Activated CD4-positive, alpha-beta T cell treated with anti-CD3 and anti-CD28 coated beads for 36 hours (primary cell): ENCODE measurements at places on chromosomes 6 and 20. TPM values are rescaled to one million over a fixed set of nuclear protein-coding genes. Genes with fewer than 3 reads are reported as not detected.

- no peak for DNase-seq
Observed at GRCh38 chr6:96156425-96156824, 140.7 kb downstream of the FUT9 start.

GRCh38 chr6:96184798-96185197, 169.0 kb downstream of the FUT9 start:
- no peak for DNase-seq

KIF25 gene
- not detected for total RNA-seq

MTG2 gene
- total RNA-seq: 44.9 TPM

- DNase-seq: no peak
Observed at GRCh38 chr6:127290391-127291265, 24.0 kb downstream of the RNF146 start.

XKR7 gene
- not detected for total RNA-seq

DNA sequence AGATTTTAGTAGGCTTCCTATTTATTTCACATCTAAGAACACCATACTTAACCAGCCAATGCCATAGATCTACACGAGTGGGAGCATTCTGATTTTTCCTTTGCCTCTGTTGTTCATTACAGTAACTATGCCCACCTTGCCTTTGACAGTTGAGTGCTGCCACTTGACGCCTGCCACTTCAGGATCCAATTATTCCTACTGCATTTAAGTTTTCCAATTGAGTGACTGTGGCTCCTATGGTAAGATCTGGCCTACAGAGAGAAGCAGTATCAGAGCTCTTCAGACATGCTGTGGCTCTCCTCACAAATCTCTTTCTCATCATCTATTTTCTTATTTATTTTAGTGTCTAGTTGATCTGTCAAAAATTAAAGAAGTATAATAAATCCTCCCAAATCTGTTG, 403.0 kb upstream of the SPTLC3 start:
- no peak for DNase-seq

GRCh38 chr20:40431611-40432010, 257.4 kb downstream of the MAFB start:
- DNase-seq: no peak

- no peak for DNase-seq
Observed at GRCh38 chr20:22771706-22772105, 187.3 kb upstream of the FOXA2 start.

DNA sequence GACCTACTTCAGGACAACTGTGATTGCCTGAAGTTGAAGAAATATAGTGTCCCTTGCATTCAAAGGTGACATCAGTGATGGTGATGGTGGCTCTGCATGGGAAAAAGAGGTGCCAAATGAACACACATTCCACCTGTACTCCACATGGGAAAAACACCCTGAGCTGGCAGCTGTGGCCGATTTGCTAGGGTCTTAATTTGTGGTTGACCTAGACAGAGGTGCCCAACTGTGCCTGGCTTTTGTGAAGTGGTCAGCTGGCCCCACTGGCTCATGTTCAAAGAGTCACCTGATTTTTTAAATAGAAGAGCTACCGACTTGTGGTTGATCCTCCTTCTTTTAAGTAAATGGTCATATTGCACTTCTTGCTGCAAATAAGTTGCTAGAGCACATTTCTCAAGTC, 7.6 kb upstream of the GCNT2 start:
- DNase-seq: no peak

- DNase-seq: no peak
Observed at GRCh38 chr20:43904827-43905177, 9.8 kb upstream of the TOX2 start.

- DNase-seq: no peak
Observed at GRCh38 chr6:131600716-131601115, 27.3 kb downstream of the MED23 start.

GRCh38 chr6:129842881-129843409, 18.2 kb downstream of the TMEM244 start:
- DNase-seq: no peak

DNA sequence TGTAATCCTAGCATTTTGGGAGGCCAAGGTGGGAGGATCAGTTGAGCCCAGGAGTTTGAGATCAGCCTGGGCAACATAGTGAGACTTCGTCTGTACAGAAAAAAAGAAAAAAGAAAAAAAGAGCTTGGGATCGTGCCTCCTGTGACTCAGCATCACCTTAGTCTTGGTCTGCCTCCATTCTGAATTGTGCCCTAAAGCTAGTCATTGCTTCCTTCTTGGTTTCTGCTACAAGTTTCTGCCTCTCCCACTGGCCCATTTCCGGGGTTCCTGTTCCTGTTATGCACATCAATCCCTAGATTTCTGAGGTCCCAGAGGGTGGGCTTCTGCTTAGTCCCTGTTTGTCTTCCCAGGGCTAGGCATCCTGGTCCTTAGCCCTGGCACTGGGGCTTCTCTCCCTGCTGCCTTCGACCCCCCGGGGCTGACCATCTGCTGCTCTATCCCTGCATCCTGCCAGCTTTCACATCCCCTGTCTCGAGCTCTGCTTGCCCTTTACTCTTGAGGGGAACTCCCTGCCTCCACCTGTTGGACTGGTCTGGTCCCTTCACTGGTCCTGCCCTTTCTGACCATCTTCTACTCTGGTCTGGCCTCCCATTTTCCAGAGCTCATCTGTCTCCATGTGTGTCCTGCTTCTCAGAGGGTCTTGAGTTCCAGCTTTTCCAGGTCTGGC, 77.5 kb upstream of the ESR1 start:
- no peak for DNase-seq

DNA sequence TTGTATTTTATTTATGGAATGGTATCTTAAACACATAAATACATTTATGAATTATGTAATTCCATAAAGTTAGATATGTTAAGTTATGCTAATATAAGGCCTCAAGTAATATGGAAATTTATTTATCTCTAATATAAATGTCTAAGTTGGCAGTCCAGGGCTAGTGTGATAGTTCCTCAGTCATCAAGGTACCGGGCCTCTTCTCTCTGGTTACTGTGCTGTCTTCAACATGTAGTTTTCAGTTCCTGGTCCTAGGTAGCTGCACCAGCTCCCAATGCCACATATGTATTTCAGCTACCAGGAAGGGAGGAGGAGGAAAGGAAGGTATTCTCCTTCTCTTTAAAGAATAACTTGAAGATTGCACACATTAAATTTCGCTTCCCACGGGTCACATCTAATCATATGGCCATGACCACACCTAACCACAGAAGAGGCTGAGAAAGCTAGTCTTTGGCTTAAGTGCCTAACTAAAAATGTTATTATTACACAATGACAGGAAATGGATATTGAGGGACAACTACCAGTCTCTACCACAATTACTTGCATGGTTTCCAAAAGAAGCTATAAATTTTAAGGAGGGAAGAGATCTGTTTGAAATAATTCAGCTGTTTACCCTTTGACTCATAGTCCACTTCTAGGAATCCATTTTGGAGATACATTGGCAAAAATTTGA, 68.6 kb downstream of the BCKDHB start:
- no peak for DNase-seq

DNA sequence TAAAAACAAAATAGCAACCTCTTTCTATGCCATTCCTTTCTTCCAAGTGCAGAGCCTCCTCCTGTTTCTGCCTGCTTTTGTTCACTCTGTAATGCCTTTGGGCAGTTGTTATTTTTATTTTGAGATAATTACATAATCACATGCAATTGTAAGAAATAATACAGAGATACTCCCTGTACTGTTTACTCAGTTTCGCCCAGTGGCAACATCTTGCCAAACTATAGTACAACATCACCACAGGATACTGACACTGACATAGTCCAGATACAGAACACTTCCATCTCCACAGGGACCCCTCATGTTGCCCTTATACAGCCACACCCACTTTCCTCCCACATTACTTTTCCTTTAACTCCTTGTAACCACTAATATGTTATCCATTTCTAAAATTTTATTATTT, 59.7 kb downstream of the BANF2 start:
- DNase-seq: no peak

DNA sequence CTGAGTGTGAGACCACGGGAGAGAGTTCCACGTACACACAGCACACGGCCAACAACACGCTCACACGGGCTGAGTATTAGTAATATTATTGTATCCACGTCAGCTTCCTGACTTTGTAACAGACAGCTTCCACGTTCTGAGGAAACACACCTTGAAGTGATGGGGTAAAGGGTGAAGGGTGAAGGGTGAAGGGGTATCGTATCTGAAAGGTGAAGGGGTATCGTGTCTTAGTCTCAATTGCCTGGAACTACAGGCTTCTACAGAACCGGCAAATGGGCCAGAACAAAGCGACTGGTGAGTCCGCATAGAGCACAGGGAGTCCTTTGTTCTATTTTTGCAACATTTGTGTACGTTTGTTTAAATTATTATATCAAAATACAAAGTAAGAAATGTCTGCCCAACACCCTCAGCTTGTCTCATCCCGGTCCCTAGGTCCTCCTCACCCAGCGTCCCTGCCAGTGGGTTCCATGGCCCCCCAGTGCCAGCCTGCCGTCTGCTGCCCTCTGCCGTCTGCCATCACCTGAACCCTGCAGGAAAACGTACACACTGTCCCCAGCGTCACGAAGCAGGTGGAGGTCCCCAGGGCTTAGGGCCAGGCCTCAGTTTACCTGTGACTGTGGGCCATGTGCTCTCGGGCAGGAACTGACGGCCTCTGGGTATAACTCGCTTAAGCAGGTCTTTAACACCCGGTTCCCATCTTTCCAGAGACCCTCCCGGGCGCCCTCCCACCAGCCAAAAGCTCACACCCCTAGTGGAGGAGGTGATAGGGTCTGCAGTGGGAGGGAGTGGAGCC, 4.4 kb upstream of the HELZ2 start:
- no peak for DNase-seq

MEI4 gene
- total RNA-seq: not detected

CGA gene
- total RNA-seq: not detected

HLA-DQB1 gene
- total RNA-seq: 3.1 TPM

RIPPLY2 gene
- not detected for total RNA-seq

DNA sequence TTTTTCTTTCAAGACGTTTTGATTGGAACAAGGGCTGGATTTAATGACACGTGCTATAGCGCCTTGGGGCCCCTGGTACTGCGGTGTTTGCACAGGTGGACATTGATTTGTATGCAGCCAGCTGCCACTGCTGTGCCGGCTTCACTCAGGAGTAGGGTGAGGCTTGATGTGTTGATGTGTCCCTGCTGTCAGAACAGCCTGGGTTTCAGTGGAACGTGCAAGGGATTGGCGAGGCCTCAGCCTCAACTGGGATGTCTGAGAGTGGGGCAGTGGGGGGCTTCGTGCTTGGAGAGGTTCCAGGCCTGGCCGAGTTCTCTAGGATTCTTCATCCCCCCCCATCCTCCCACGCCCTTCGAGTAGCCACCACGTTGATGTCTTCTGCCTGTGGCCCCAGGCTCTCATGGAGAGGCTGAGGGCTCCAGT, 23.0 kb downstream of the PYGB start:
- no peak for DNase-seq

- no peak for DNase-seq
Observed at GRCh38 chr6:14321992-14322772, 204.6 kb downstream of the CD83 start.

CRISP3 gene
- not detected for total RNA-seq

GRCh38 chr20:40948465-40949267, 80.0 kb upstream of the TOP1 start:
- DNase-seq: no peak

GRCh38 chr20:48002517-48002970, 217.3 kb upstream of the SULF2 start:
- no peak for DNase-seq

DNA sequence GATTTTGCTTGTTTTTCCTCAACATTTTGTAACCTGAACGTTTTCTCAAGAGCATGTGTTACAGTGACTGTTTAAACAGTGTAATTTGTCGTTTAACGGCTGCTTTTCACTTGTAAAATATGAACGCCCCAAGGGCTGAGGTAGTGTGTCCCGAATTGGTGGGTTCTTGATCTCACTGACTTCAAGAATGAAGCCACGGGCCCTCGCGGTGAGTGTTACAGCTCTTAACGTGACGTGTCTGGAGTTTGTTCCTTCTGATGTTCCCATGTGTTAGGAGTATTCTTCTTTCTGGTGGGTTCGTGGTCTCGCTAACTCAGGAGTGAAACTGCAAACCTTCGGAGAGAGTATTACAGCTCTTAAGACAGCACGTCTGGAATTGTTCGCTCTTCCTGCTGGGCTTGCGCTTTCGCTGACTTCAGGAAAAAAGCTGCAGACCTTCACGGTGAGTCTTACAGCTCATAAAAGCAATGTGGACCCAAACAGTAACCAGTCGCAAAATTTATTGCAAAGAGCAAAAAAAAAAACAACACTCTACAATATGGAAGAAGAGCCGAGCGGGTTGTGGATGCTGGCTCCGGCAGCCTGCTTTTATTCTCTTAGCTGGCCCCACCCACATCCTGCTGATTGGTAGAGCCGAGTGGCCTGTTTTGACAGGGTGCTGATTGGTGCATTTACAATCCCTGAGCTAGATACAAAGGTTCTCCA, 25.1 kb upstream of the TRIM27 start:
- DNase-seq: no peak

ANKRD6 gene
- total RNA-seq: 2.9 TPM

GRCh38 chr20:57790176-57790575, 80.4 kb upstream of the PMEPA1 start:
- no peak for DNase-seq

- DNase-seq: no peak
Observed at GRCh38 chr20:45552456-45552855, 5.3 kb upstream of the EPPIN start.

BPIFB4 gene
- not detected for total RNA-seq

PCSK2 gene
- total RNA-seq: not detected

DNA sequence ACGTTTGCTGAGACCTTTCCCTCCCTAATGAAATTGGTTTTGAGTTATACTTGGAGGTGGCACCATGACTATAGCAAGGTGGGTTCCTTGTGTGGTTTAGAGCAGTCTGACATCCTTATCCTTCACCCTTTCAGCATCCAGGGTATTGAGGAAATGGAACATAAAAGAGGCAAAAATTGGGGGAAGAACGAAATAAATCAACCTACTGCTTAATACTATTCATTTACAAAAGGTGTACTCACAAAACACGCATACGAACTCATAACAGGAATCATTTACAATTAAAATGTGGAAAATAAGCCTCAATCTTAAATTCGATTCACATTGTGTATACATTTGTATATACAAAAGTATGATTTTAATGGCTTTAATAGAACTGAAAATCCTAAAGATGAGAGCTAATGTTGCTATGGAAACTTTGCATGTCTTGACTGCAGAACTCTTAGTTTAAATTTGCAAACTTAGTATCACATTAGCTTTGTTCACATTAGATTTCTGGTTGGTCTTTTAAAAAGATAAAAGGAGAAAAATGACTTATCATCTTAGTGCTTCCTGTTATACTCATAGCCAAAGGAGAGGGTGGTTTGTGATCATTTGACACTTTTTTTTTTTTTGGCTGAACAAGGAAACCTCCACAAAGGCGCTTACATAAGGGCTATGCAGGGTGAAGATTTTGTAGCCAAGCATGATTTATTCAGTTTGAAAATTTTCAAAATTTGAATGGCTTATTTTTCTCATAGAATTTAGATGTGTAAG, 76.1 kb upstream of the ATXN1 start:
- DNase-seq: no peak

GRCh38 chr6:158410784-158411183, 98.5 kb downstream of the TULP4 start:
- no peak for DNase-seq

DNA sequence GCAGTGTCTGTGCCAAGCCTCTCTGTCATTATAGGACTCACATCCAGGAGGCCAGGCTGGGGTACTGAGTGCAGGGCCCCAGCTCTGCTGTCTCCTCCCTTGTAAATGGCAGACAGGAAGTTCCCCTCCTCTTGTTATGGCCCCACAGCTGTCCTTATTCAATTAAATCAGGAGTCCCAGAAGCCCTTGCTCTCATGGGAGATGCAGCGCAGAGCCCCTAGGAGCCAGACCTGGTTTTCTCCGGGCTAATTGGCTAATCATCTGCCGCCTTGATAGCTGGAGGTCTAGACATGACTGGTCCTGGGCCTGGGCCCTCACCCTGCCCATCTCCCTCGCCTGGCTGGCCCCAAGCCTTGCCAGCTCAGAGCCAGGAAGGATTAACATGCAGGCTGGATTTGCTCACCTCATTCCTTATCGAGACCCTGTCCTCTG, 172.0 kb downstream of the VEGFA start:
- DNase-seq: no peak
